Activated naive CD4-positive, alpha-beta T cell treated with anti-CD3 and anti-CD28 coated beads, Interleukin-2, amount 10 ng/mL, durations not matched to agents 7 days and 5 days (primary cell): ENCODE measurements at places on chromosomes 2 and 18.

- no peak for DNase-seq
Measured at GRCh38 chr2:70557171-70557838, 3.7 kb upstream of the TGFA start.

DNA sequence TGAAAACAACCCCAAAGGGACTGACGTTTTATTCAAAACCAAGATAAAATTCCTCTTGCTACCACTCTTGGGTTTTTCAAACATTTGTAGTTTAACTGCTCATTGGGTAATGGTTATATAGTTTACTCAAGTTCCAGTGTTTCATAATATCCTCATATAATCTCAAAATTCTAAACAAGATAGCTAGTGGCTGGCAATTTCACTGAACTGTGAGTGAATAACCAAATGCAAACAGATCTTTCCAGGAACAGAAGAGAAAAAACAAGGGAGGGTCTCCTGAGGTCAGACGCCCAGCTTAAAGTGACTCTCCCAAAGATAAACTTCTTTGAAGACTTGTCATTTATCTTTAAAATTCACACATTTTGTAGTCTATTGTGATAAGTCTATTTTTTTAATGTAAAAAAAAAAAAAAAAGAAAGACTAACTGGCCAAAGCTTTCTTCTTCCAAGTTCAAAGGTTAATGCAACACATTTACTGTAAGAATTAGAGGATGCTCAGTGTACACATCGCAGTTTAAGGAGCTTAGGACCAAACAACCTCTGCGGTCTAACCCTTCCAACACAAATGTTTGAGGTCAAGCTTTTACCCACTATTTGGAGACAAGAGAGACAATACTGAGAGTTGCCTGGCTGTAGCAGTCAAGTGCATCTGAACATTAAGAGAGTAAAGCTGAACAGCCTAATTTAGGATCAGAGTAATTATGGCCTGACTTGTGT, 26.6 kb downstream of the LPIN2 start:
- no peak for DNase-seq

- DNase-seq = no peak
Measured at GRCh38 chr18:35389095-35389618, 12.0 kb upstream of the ZNF396 start.

DNA sequence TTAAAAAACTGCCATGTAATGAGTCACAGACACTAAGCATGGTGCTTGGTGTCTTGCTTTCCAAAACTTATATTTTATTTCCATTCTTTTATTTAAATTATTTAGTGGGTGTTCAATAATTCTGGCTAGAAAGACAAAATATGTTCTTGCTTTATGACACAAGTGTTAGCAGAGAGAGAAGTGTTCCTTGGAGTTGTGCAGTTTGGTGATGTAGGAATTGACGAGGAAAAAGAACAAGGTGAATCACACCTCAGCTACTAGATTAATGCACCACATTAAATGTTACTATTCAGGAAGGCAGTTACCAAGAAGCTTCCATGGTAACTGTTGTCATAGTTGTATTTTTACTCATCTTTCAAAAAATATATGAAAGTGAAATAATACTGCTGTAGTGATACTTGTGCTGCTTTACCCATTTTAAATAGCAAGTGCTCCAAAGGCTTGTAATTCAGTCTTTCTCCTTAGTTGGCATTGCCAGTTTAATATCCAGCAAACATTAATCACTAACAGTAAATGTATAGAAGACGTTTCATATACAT, 28.3 kb downstream of the ADAM23 start:
- no peak for DNase-seq

DNA sequence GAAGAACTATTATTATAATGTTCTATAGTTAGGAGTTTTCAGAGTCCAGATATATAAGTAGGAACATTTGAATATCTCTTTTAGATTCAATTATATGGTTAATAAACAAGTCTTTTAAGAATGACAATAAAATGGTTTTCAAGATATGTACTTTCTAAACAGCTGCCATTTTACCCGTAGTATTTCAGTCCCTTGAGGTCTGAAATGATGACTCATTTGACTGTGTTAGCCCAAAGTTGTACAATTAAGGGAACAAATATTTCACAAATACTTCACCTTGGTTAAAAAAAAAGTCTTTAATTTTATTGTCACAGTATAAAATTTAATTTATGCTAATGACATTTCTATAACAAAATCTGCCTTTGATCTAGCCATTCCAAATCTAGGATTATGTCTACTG, 91.6 kb upstream of the TANK start:
- DNase-seq = no peak

- no peak for DNase-seq
Measured at GRCh38 chr2:25322312-25322711, 19.4 kb downstream of the DNMT3A start.

- DNase-seq = no peak
Measured at GRCh38 chr2:237320801-237321560, 93.0 kb downstream of the COL6A3 start.

DNA sequence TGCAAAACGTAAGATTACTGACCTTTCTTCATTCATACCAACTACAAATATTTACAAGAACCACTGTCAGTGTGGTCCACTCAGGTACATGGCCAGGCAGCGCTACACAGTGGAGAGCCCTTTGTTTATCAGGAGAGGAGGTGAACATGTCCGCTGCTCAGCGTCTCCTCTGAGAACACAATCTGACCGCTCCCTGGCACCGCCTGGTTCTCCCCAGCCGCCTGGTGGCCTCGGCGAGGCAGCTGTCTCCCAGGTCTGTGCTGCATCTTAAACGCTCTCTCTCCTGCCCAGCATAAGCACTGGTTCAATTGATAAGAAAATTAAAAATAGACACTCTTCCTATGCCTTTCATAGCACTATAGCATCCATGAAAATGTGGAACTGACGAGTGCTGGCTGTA, 146.8 kb upstream of the PXDN start:
- no peak for DNase-seq

DNA sequence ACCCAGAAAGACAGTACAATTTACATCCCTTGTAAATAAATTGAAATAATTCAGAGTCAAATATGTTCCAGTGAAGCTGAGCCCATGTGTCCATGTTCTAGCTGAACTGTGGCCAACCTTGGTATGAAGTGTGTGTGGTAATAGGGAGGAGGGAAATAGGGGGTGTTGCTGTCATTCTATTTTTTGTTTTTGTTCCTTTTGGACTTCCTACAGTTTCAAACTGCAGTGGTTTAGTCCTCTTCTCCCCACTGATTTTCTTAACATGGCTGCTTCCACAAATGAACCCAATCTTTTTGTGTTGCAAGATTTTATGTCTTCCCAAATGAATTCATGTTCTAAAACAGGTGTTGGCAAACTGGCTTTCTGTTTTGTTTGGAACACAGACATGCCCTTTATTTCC, 156.9 kb downstream of the CCBE1 start:
- no peak for DNase-seq

DNA sequence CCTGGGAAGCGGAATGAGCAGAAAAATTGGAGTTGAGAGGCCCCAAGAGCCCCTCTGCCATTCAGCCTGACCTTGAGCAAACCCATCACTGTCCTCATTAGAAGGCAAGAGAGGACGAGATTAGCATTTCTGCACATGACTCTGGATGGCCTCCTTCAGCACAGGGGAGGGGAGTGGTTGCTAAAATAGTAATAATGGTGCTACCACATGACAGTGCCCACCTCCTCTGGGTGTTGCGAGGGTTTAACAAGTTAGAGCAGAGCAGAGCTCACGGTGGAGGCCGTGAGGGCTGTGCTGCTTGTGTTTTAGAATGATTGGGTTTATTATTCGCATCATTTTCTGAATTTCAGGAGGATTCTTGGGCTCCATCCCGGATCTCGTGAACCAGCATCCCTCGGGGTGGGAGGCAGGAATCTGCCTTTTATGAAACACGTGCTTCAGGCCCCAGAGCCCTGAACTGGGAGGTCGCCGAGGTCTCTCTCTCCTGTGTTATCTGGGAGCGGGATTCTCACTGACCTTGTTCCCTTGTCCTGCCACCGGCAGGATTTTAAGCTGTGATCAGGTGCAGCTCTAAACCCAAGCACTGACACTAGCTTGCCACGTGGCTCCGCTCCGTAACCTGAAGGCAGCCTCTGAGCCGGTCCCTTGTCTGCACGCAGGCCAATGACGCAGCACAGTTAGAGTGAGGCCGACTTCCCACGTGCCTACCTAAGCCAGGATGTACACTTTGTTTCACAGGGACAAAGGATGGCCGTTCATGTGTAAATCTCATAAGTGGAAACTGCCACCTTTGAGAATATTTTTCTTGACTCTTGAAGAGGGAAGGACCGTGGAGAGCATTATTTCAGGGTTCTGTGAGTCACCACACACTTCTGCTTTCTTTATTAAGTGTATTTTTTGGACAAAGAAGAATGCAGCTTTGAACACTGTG, 142.3 kb downstream of the ACOXL start:
- DNase-seq = no peak
